Effector memory CD4-positive, alpha-beta T cell (primary cell): ENCODE measurements at places on chromosomes 12 and 14.

DNA sequence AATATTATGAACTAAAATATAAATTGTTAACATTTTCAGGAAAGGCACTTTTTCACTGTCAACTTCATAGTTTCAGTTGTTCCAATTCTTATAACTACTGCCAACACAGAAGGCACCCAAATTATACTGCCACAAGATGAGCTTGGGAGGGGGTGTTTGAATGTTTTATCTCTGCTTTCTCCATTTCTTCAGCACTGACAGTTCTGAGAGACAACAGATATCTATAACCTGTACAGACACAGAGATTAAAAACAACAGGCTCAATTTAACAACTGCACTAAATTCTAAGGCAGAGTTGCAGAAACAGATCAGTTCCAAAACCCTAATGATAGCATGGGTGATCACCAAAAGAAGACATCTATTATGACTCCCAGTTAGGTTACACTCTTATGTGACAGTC, 12.8 kb downstream of the SCAF11 start:
- H3K36me3 ChIP-seq = no peaks in the 10 kb centered on the region
- no peaks in the 10 kb centered on the region for H3K27me3 ChIP-seq
- DNase-seq = no peak
- H3K27ac ChIP-seq = no peak overlapping the region

- no peaks in the 10 kb centered on the region for H3K36me3 ChIP-seq
- H3K4me3 ChIP-seq = no peak overlapping the region
- H3K27ac ChIP-seq = no peak overlapping the region
- DNase-seq = no peak
- H3K4me1 ChIP-seq = no peaks in the 10 kb centered on the region
Measured at GRCh38 chr12:27081668-27082111, 688 bp downstream of the C12orf71 start.

DNA sequence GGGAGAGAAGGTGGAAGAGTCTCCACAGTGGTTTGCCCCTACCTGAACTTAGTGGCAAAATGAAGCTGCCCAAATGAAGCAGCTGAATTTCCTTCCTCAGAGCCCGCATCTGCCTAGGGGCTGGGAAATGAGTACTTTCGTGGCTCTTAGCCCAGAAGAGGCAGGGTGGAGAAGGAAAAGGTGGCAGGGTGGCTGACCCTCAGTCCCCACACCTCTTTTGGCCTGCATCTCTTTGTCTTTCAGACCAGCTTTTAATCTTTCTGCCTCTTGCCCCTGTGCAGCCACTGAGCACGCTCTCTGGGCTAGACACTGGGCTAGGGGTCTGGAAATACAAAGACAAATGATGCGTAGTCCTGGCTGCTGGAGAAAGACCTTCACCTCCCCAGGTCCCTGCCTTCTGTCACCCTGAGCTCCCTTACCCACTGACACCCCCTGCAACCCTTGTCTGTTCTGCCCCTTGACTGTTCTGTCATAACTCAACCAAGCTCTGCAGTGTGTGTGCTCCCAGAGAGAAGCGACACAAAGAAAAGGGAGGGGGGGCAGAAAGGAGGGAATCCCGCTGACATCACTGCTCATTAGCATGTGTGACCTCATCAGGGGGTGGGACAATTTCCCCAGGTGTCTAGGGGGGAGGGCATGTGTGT, 371 bp upstream of the REM2 start:
- peaks cover 19% of the 10 kb centered on the region for H3K36me3 ChIP-seq
- peaks cover 12% of the 10 kb centered on the region for H3K4me1 ChIP-seq
- H3K27ac ChIP-seq = no peak overlapping the region

- H3K4me3 ChIP-seq = no peak overlapping the region
- no peaks in the 10 kb centered on the region for H3K4me1 ChIP-seq
- no peak overlapping the region for H3K27ac ChIP-seq
- no peak for DNase-seq
Measured at GRCh38 chr14:95309261-95310051, 10.3 kb downstream of the CLMN start.

DNA sequence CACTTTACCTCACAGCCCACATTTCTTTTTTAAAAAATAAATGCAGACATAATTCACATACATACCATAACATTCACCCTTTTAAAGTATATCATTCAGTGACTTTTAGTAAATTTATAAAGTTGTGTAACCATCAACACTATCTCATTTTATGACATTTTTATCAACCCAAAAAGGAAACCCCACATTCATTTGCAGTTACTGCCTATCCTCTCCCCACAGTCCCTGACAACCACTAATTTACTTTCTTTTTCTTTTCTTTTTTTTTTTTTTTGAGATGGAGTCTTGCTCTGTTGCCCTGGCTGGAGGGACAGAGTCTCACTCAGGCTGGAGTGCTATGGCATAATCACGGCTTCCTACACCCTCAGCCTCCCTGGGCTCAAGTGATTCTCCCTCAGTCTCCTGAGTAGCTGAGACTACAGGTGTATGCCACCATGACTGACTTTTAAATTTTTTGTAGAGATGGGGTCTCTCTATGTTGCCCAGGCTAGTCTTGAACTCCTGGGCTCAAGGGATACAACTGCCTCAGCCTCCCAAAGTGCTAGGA, 1.5 kb upstream of the EP400 start:
- H3K36me3 ChIP-seq = peaks cover 13% of the 10 kb centered on the region
- no peak for DNase-seq
- H3K27me3 ChIP-seq = no peaks in the 10 kb centered on the region
- H3K4me3 ChIP-seq = no peak overlapping the region
- H3K27ac ChIP-seq = peak overlapping the region; percentile 75

- no peaks in the 10 kb centered on the region for H3K36me3 ChIP-seq
- no peak overlapping the region for H3K4me3 ChIP-seq
- H3K27me3 ChIP-seq = no peaks in the 10 kb centered on the region
- H3K27ac ChIP-seq = no peak overlapping the region
- no peak for DNase-seq
- H3K4me1 ChIP-seq = no peaks in the 10 kb centered on the region
Measured at GRCh38 chr12:81627336-81628189, 131.6 kb downstream of the PPFIA2 start.

GRCh38 chr14:91385224-91385623, 32.4 kb downstream of the CCDC88C start:
- no peaks in the 10 kb centered on the region for H3K27me3 ChIP-seq
- no peak for DNase-seq
- H3K4me1 ChIP-seq = peaks cover 80% of the 10 kb centered on the region

DNA sequence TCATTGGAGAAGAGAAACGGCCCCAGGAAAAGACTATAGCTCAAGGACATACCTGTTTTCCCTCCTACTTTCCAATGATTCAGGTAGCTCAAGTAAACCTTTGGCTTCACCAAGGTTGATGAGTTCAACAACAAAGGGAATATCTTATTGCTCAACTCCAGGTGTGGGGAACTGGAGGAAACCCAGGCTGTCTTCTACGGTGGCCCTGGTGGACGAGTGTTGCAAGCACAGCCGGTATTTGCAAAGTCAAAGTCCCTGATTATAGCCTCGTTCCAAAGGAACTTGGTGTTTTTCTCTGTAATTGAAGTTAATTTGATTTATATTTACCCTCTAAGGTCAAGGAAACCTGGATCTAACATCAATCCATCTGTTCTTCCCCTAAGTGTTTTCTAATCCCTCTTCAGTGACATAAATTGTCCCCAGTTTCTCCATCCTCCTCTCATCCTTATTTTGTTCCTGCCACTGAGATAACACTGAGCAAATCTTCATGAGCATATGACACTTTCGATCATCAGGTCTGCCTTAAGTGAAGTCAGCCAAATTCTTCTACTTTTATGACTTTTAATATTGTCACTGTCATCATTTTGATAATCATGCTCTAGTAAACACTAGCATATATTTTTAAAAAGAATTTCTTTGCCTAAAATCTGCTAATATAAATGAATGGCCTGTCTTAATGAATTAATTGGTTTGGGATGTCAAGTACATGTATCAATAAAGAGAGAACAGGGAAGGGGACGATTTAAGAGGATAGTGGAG, 174.6 kb upstream of the TBX3 start:
- no peaks in the 10 kb centered on the region for H3K27me3 ChIP-seq
- no peaks in the 10 kb centered on the region for H3K36me3 ChIP-seq
- DNase-seq = no peak
- H3K27ac ChIP-seq = no peak overlapping the region

DNA sequence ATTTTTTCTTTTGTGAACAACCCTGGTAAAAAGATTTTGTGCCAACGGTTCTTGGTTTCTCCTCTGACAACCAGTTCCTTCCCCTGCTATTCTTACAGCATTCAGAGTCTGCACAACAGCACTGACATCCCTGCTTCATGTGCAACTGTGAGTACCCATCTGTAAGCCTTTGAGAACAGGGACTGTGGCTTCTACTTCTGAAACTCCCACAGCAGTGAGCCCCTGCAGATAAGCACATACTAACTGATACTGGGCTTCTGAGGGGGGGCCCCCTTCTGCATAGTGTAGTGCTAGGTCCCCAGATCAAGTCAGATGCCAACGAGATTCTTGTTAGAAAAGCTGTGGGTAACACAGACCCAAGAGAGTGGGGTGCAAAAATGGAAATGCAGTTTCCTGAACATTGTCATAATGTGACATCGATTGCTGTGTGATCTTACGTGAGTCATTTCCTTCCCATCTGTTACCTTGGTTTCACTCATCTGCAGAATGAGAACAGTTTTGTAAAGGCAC, 11.1 kb upstream of the NINJ2 start:
- no peaks in the 10 kb centered on the region for H3K27me3 ChIP-seq
- H3K4me1 ChIP-seq = peaks cover 34% of the 10 kb centered on the region
- DNase-seq = peak; percentile 58
- no peaks in the 10 kb centered on the region for H3K36me3 ChIP-seq

- H3K36me3 ChIP-seq = no peaks in the 10 kb centered on the region
- H3K27me3 ChIP-seq = no peaks in the 10 kb centered on the region
- H3K27ac ChIP-seq = no peak overlapping the region
Measured at GRCh38 chr14:61229981-61230380, 51.2 kb downstream of the TMEM30B start.

- H3K36me3 ChIP-seq = no peaks in the 10 kb centered on the region
- peak overlapping the region; percentile 27 for H3K4me3 ChIP-seq
- no peak for DNase-seq
- H3K27me3 ChIP-seq = peaks cover 27% of the 10 kb centered on the region
- no peak overlapping the region for H3K27ac ChIP-seq
Measured at GRCh38 chr12:51868821-51869495, 18.9 kb upstream of the ANKRD33 start.

- no peak overlapping the region for H3K27ac ChIP-seq
- no peak overlapping the region for H3K4me3 ChIP-seq
Measured at GRCh38 chr12:41365653-41366171, 177.6 kb downstream of the PDZRN4 start.
